ENCODE measurements at places on chromosomes 12 and 14.

DNA sequence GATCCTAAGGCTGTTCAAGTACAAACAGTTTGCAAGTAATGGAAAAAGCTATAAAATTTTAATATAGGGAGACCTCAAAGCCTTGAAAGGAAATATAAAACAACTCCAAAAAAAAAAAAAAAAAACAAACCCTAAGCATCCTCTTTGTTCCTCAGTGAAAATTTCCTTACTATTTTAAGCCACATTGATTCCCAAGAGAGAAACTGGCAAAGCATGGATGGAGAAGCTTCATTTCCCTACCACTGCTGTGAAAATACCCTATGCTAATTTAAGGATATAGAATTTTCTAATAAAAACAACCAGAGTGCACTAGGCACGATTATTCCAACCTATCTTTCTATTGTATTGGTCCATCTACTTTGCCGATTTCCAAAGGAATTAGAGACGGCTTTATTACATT is 283.1 kb downstream of the CACNA1C start:
- DNase-seq = no peak

DNA sequence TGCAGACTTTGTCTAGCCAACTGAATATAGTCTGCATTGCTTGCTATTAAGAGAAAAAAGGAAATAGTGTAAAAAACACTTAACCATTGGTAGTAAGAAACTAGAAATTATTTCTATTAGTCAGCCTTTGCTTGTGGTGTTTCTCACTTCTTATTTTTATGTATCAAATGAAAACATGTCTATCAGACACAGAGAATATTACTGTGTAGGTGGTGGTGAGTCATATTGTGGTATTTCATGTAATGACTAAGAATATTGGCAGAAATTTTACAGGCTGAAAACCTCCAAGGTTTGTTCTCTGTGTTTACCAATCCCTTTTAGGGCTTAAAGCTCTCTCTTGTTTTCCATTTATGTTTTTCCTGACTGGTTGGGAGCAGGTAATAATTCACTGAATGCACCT is 87.2 kb downstream of the DAAM1 start:
- DNase-seq = peak; percentile 90

DNA sequence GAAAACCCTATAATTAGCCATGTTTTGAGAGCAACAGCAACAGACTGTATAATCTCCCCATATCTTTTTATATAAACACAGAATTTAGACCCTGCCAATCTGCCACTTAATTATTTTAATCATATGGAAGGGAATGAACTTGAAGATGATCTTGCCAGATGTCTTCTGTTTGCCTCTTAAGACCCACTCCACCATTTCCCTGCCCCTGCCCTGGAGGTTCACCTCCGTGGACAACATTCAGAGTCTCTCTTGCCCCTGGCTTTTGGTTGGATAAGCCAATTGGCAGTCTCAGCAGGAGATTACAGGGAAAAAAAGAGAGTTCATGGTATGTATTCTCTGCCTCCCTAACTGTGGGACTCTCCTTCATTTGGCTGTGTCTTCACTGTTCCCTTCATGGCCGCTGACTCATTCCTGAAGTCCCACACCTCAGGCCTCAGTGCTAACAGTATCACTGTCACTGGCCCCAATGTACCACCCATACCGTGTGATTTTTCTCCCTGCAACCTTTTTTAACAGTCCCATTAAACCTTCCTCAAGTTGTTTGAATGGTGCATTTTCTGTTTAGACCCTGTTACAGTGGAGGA is 184.8 kb downstream of the PIK3C2G start:
- DNase-seq = no peak

DNA sequence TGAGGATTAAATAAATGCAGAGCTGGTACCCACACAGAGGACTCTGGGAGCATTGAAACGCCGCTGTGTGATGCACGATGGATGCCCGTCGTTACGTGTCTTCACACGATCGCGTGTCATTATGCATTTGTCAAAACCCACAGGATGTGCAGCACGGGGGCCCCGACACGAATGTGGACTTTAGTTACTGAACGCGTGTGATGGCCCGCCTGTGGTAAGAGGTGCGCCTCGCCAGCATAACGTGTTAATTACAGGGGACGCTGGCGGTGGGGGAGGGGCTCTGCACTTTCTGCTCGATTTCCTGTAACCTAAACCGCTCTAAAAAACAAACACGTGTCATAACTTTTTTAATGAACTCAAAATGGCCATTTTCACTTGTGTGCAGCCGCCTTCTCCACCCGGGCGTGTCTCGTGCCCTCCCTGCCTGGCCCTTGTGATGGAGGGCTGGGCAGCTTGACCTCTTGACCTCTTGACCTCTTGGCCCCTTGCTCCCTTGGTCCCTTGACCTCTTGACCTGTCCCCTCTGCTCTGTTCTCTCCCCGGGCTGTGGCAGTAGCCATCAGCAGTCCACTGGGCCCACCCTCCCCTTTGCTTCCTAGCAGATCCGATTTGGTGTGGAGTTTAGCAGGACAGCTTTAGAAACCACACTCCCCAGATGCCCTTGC is 33.7 kb upstream of the GALNT9 start:
- DNase-seq = no peak

GRCh38 chr14:94027566-94028449 is 1.7 kb downstream of the OTUB2 start:
- DNase-seq = no peak

DNA sequence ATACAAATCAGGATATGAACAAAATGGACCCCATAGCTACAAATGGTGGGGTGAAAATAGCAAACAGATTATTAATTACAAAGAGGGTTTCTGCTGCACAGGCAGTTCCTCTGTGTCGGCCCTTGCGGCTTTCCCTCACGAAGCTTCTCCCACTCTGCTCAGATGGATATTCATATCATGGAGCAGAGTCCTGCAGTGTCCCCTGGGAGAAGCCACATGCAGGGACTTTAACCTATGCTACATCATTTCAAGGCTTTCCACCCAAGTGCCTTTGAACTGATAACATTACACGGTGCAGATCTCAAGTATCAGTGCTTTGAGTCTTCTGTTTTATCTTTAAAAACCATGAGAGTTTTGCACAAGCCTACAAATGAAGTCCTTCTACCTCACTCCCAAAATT is 229.1 kb downstream of the PPM1H start:
- DNase-seq = no peak

DNA sequence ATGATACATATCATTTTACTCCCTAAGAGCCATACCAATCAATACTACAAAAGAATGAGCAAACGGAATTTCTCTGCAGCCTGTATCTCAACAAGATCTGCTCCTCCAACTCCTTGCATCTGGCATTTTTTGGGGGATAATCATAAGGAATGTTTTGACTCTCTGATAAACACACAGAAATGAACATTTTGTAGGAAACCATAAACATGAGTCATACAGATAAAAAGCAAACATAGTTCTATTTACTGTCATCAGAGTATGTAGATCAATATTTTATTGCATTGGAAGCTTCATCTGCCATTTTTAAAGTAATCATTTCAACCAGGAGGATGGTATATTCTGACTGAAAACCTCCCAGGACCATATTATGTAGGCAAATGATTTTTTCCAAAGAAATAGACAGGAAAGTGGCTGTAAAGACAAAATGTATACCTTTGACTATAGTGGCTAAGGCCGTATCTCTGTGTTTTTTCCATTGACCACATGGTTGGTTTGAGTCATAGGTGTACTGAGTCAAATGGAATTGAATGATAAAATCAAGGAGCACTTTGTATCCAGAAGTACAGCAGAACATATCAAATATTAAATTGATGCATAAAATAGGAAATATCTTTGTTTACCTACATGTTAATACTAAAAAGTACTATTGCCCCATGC is 32.4 kb upstream of the CD69 start:
- no peak for DNase-seq

GRCh38 chr14:105005929-105006830 is 14.7 kb downstream of the CDCA4 start:
- DNase-seq = no peak

Data from kidney glomerular epithelial cell (primary cell).